ENCODE measurements at places on chromosomes 11 and 22. TPM values are rescaled to one million over a fixed set of nuclear protein-coding genes. Genes with fewer than 3 reads are reported as not detected.

DNA sequence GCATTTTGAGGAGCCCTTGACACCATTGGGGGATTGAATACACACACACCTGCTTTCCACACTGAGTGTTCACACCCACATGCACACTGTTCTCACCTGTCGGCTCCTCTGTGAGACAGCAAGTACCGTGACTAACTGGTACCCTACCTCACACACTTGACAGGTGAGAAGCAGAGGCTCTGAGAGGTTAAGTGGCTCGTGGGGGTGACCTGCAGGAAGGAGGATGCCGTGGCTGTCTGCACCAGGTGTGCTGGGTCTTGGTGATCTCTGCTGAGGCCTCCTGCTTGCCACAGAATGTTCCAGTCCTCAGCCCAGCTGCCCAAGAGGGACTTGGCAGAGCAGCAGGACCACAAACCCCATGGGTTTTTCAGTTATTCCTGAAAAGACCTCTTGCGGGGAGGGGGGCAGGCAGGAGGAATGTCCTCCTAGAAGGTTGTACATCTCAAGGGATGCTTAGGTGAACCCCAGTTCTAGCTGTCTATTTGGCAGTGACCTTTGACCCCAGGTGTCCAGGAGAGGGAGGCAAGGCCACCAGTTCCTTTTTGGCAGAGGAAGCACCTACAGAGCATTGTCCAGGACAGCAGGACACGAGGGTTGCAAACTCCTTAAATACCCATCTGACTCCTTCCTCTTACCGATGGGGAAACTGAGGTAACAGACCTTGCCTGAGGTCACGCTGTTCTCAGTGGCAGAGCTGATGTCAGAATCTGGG is 66.0 kb downstream of the SHISAL1 start:
- no peak for DNase-seq
- no peaks in the 10 kb centered on the region for H3K36me3 ChIP-seq
- no peak overlapping the region for H3K4me3 ChIP-seq
- H3K4me1 ChIP-seq, result no peaks in the 10 kb centered on the region
- no peaks in the 10 kb centered on the region for H3K27me3 ChIP-seq

GRCh38 chr11:88447281-88447680 is 109.7 kb upstream of the CTSC start:
- H3K4me1 ChIP-seq, result no peaks in the 10 kb centered on the region
- H3K4me3 ChIP-seq, result no peak overlapping the region
- H3K36me3 ChIP-seq, result no peaks in the 10 kb centered on the region
- DNase-seq, result no peak

GRCh38 chr11:876545-876944 is 33.9 kb downstream of the TSPAN4 start:
- no peaks in the 10 kb centered on the region for H3K4me1 ChIP-seq
- H3K36me3 ChIP-seq, result no peaks in the 10 kb centered on the region
- no peak for DNase-seq

DNA sequence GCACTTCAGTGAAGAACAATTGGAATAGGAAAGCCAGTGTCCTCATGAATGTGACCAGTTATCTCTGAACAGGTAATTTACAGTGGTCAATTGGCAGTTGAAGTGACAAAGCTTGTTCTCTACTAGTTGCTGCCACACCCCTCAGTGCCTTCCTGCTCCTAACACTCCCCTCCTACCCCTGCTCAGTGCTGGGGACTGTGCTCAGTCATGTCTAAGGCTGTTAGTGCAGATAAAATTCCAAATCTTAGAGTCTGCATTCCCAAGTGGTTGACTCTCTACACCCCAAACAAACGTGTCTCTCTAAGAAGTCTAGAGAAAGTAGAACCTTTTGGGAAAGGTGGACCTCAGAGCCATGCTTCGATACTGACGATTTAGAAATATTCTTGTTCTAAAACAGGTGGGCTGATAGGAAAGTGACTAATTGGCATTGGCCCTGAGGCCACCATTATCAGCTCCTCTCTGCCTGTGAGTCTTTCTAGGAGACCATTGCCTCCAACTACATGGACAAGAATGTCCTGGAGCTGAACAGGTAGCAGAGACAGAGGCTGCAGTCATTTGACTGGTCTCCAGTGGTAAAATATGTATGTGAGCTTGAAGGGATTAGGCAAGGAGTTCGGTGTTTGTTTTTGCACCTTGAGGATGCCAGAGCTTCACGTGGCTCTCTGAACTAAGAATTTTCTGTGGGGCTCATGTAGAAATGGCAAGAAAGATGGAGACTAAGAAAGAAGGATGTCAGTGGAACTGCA is 22.1 kb upstream of the NNMT start:
- no peaks in the 10 kb centered on the region for H3K36me3 ChIP-seq
- no peak overlapping the region for H3K4me3 ChIP-seq
- no peak overlapping the region for H3K27ac ChIP-seq
- H3K4me1 ChIP-seq, result no peaks in the 10 kb centered on the region
- DNase-seq, result no peak

DNA sequence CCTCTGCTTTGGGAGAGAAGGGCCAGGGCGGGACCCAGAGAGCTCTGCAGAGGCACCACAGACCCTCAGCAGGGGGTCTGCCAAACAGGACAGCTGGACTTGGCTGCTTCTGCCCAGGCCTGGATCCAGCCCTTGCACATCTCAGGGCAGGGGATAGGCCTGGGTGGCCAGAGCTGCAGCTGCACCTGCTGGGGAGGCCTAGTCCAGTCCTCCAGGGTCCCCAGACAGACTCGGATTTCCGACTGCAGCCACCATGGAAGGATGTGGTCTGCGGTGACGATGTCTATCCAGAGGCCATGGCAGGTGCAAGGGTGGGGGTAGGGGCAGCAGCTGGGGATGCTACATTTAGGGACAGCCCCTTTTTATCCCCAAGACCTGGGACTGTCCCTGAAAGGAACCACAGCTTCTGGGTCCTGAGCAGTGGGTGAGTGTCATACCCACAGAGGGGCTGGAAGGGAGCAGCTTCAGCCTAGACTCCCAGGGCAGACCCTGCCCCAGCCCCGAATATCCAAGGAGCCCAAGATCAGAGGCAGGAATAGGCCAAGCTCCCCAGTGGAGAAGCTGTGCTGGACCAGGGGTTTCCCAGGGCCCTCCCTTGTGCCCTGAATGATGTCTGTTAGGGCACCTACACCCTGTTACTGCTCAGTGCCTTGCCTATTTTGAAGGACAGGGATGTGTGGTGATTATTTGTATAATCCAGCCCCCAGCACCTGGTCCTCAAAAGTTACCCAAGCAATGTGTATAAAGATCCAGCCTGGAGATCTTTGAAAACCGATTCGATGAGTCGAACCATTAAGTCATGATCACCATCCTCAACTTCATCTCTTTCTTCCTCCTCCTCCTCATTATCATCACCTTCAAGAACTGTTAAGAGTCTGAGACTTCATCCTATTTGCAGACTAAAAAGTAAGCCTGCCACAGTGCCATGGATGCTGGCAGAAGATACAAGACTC is 2.5 kb upstream of the IGLL5 start:
- no peak overlapping the region for H3K4me3 ChIP-seq
- H3K27ac ChIP-seq, result no peak overlapping the region
- no peak for DNase-seq
- no peaks in the 10 kb centered on the region for H3K4me1 ChIP-seq
- H3K36me3 ChIP-seq, result no peaks in the 10 kb centered on the region

DNA sequence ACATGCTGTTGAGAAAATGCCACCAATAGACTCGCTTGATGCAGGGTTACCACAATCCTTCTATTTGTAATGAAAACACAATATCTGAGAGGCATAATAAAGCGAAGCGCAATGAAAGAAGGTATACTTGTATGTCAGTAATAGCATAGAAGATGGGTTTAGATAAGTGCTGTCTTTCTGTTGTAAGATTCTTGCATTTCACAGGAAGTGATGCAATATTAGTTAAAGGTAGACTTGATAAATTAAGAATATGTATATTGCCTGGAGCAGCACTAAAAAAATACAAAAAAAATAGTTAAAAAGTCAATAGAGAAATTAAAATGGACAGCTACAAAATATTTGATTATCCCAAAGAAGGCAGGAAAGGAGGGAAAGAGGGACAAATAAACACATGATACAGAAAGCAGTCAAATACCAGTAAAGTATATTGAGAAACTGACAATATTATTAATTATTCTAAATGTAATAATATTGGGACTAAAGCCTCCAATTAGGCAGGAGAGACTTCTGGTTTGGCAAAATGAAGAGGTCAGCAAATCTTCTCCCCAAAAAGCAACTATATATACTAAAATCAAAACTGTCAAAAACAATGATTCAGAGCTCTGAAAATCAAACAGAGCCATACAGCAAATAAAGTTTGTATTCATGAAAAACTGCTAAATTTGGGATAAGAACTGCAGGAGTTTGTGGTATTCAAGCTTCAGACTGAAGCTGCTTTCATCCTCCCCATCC is 46.6 kb upstream of the LRRC55 start:
- no peaks in the 10 kb centered on the region for H3K27me3 ChIP-seq
- H3K27ac ChIP-seq, result no peak overlapping the region
- no peak for DNase-seq
- no peaks in the 10 kb centered on the region for H3K4me1 ChIP-seq
- H3K36me3 ChIP-seq, result no peaks in the 10 kb centered on the region
- H3K4me3 ChIP-seq, result no peak overlapping the region

DNA sequence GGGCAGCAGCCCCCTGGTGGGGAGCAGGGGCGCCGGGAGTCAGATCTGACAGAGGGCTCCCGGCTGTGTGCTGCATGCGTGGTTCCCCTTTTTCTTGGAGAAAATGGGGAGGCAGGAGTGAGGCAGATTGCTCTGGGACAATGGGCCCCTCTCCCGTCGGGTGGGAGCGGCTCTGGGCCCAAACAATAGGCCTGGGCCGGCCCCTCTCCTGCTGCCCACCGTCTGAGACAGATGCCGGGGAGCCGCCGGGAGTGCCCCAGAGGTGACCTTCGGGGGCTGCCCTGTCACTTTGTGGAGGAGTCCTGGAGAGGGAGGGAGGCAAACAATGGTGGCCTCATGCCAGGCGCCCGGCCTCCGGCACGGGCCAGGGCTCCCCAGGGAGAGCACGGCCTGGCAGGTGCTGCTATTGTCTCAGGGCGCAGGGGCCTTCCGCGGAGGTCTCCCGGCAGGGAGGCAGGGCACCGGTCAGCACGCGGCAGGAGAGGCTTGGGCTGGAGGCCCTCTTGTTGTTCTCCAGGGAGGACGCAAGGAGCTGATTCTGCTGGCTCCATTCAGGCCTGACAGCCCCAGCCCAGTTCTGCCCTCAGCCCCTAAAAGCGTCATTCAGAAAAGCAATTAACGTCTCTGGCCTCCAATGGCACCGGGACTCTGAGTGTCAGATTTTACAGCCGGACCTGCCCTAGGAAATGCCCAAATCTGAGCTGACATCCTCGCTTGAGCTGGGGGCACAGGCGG is 44.8 kb downstream of the SMIM38 start:
- no peak for DNase-seq
- H3K27me3 ChIP-seq, result no peaks in the 10 kb centered on the region
- H3K36me3 ChIP-seq, result no peaks in the 10 kb centered on the region
- H3K27ac ChIP-seq, result no peak overlapping the region
- H3K4me3 ChIP-seq, result no peak overlapping the region
- no peaks in the 10 kb centered on the region for H3K4me1 ChIP-seq

DNA sequence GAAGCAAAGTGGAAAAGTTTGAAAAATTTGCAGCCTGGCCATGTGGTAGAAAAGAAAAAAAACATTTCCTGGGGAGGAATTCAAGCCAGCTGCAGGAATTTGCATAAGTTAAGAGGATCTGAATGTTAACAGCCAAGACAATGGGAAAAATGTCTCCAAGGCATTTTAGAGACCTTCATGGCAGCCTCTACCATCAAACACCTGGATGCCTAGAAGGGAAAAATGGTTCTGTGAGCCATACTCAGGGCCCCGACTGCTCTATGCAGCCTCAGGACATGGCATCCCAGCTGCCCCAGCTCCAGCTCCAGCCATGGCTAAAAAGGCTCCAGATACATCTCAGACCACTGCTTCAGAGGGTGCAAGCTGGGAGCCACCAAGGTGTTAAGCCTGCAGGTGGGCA is 149.1 kb upstream of the SOX6 start:
- no peaks in the 10 kb centered on the region for H3K4me1 ChIP-seq
- H3K27ac ChIP-seq, result no peak overlapping the region
- no peak overlapping the region for H3K4me3 ChIP-seq
- DNase-seq, result no peak
- H3K36me3 ChIP-seq, result no peaks in the 10 kb centered on the region

GRCh38 chr11:69427906-69428880 is 53.3 kb upstream of the LINC01488 start:
- H3K36me3 ChIP-seq, result no peaks in the 10 kb centered on the region
- no peak overlapping the region for H3K4me3 ChIP-seq
- no peaks in the 10 kb centered on the region for H3K27me3 ChIP-seq
- no peak for DNase-seq
- no peak overlapping the region for H3K27ac ChIP-seq
- no peaks in the 10 kb centered on the region for H3K4me1 ChIP-seq

DNA sequence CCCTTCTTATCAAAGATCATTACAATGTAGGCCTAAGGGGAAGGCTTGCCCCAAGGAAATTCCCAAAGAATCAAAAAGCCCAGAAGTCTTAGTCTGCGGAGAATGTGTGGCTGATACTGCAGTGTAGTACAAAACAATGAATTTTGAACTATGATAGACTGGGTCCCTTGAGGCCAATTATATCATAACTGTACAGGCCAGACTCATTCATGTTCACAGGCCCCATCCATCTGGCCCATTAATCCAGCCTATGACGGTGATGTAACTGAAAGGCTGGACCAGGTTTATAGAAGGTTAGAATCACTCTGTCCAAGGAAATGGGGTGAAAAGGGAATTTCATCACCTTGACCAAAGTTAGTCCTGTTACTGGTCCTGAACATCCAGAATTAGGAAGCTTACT is 35.2 kb downstream of the IGLL1 start:
- no peaks in the 10 kb centered on the region for H3K4me1 ChIP-seq
- no peaks in the 10 kb centered on the region for H3K36me3 ChIP-seq
- H3K27me3 ChIP-seq, result no peaks in the 10 kb centered on the region
- no peak for DNase-seq
- H3K4me3 ChIP-seq, result no peak overlapping the region

- peak overlapping the region; percentile 94 for H3K27ac ChIP-seq
- peak; percentile 60 for DNase-seq
- H3K27me3 ChIP-seq, result no peaks in the 10 kb centered on the region
Observed at GRCh38 chr11:67463680-67464410, 5.2 kb downstream of the TMEM134 start.

GRCh38 chr11:61345954-61346843 is 13.2 kb downstream of the TKFC start:
- H3K27me3 ChIP-seq, result no peaks in the 10 kb centered on the region
- H3K27ac ChIP-seq, result peak overlapping the region; percentile 47
- H3K36me3 ChIP-seq, result peaks cover 10% of the 10 kb centered on the region
- H3K4me3 ChIP-seq, result no peak overlapping the region
- H3K4me1 ChIP-seq, result no peaks in the 10 kb centered on the region

B3GAT1 gene
- not detected for total RNA-seq

PHOX2A gene
- total RNA-seq, result 0.27 TPM

MUC2 gene
- 1,230 TPM for total RNA-seq

GRIA4 gene
- total RNA-seq, result 0.67 TPM

TSPAN32 gene
- total RNA-seq, result 0.62 TPM

CABP7 gene
- not detected for total RNA-seq

LMO1 gene
- total RNA-seq, result not detected

RELA gene
- 58.7 TPM for total RNA-seq

MGAT3 gene
- total RNA-seq, result 19.1 TPM

CD3E gene
- 4.3 TPM for total RNA-seq

GLYATL1 gene
- total RNA-seq, result 0.72 TPM

GUCY1A2 gene
- 0.77 TPM for total RNA-seq

TMEM191B gene
- total RNA-seq, result 3.3 TPM
